ENCODE measurements at places on chromosomes 1 and 21. TPM values are rescaled to one million over a fixed set of nuclear protein-coding genes. Genes with fewer than 3 reads are reported as not detected.

The LCE1B gene
- not detected for total RNA-seq

The CASQ1 gene
- 0.41 TPM for total RNA-seq

The PRAMEF15 gene
- total RNA-seq = not detected

The WDR77 gene
- 20.1 TPM for total RNA-seq

The OPRD1 gene
- not detected for total RNA-seq

The PATJ gene
- 56.2 TPM for total RNA-seq

The RUNX3 gene
- 13.1 TPM for total RNA-seq

The LEPR gene
- total RNA-seq = 38.0 TPM

The FCER1G gene
- total RNA-seq = 158 TPM

The LCE3E gene
- total RNA-seq = not detected

The OR2G6 gene
- total RNA-seq = not detected
